ENCODE measurements at places on chromosomes 5 and 9.

- no peak for DNase-seq
These were observed 1.5 kb downstream of the CSF2 start for GRCh38 chr5:132074772-132075718.

GRCh38 chr5:97026721-97027120 is 90.8 kb downstream of the LNPEP start:
- DNase-seq: no peak

DNA sequence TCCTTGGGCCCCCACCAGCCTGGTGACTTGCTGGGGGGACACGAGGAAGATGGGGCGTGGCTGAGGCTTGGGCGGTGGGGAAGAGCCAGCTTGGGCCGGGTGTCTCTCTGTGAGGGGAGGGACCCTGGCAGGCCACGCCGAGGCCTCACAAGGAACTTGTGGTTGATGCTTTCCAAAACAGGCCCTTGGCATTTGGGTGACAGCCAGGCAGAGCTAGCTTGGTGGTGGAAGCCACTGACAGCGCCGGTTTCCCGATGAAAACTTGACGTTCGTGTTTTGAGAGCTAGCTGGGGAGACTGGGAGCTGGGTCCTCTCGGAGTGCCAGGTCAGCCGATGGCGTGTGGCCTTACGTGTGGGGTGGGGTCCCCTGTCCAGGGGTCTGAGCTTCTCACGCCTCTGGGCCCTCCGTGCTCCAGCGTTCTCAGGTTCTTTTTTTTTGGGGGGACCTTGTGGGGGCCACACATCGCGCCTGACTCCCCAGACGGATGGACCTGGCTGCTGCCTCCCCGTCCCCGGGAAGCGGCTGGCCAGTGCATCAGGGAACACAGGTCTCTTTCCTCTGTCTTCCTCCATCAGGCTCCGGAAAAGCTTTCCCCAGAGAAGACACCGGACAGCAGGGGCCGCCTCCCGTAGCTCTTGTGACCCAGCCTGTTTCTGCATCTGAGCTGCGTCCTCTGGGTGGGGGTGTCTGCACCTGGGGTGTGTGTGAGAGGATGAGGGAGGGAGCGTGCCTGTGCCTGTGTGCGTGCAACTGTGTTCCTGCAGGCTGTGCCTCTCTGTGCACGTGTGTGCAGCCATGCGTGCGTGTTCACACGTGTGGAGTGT is 129.3 kb upstream of the LPCAT1 start:
- no peak for DNase-seq

- DNase-seq: peak; percentile 84
These were observed 49.2 kb downstream of the USP20 start for GRCh38 chr9:129884220-129885017.

DNA sequence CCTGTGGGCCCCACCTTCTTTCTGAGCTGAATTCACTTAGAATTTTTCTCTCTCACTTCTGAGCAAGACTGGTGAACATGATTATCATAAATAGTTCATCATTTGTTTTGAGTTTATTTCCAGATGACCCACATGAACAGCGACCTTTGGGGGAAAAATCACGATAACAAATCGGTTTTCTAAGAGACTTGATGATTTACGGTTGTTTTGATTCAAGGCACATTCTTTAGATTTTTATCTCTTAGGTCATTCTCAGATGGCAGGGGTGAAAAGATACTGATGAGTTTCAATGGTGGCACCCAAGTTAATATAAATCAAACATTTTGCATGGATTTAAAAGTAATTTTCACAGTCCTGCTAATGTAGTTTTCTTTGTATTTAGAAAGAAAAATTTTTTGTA is 95.1 kb downstream of the DMXL1 start:
- DNase-seq: no peak

DNA sequence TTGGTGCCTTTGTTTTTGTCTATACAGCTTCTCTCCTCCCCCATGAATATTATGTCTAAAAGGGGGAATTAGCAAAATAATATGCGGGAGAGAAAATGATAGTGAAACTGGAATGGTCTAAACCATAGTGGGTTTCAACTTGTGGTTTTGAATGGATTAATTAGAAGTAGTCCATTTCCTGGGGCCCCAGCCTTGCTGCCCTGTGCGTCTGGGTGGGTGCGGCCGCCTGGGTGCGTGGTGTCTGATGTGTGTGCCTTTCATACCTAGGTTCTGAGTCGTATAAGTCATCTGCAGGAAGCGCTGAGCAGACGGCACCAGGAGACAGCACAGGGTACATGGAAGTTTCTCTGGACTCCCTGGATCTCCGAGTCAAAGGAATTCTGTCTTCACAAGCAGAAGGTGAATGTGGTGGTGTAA is 120.0 kb upstream of the CACNA1B start:
- no peak for DNase-seq

- DNase-seq: no peak
These were observed 45.8 kb downstream of the DYNC2I2 start for GRCh38 chr9:128610897-128611296.

DNA sequence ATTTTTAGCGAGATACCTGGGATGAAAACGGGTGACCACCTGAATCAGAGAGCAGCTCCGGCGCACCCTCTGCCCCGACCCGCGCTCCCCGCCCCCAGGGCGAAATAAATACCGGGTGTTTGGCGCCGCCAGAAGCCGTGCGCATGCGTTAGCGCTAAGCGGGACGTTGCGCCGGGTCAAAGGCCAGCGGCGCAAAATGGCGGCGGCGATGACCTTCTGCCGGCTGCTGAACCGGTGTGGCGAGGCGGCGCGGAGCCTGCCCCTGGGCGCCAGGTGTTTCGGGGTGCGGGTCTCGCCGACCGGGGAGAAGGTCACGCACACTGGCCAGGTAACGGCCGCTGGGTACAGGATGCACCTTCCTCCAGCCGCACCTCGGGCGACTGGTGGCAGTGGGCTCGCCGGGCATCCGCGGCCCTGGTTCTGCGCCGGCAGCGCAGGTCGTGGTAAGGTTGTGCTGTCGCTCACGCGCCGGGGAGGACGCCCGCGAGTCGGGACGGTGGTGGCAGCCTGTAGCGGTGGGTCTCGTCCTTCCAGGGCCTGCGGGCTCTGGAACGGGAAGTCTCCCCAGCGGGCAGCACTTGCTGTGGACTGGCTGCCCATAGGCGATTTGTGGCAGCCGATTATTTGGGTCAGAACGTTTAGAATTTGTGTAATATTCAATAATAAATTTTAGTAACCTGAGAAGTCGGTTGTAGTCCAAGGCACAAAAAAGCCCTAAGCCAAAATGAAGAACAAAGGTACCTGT is at the start of gene NDUFS6:
Gene NDUFS6, plus strand, starts transcription at position 186 of the 745 bp plus-strand sequence. Its CDS starts 11 bp downstream, at position 197.
- DNase-seq: peak; percentile 87

GRCh38 chr9:125332527-125332926 is 70.9 kb downstream of the GAPVD1 start:
- no peak for DNase-seq

GRCh38 chr5:127298656-127299055 is 8.1 kb downstream of the MEGF10 start:
- peak; percentile 96 for DNase-seq

GRCh38 chr9:94135222-94135621 is 51.0 kb downstream of the PTPDC1 start:
- no peak for DNase-seq

DNA sequence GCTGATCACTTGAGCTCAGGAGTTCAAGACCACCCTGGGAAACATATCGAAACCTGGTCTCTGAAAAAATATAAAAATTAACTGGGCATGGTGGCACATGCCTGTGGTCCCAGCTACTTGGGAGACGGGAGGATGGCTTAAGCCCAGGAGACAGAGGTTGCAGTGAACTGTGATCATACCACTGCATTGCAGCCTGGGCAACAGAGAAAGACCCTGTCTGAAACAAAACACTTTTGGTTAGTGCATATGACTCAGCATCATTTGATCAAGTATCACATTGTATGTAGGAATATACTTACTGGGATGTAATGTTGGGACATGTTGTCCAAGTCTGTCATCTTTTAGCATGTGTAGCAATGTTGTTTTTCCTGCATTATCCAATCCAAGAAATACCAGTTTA is 12.0 kb downstream of the SAR1B start:
- DNase-seq: no peak

GRCh38 chr5:55036477-55036876 is 12.4 kb downstream of the GZMK start:
- DNase-seq: no peak

- no peak for DNase-seq
These were observed 443.1 kb upstream of the ZNF608 start for GRCh38 chr5:125189531-125189941.

DNA sequence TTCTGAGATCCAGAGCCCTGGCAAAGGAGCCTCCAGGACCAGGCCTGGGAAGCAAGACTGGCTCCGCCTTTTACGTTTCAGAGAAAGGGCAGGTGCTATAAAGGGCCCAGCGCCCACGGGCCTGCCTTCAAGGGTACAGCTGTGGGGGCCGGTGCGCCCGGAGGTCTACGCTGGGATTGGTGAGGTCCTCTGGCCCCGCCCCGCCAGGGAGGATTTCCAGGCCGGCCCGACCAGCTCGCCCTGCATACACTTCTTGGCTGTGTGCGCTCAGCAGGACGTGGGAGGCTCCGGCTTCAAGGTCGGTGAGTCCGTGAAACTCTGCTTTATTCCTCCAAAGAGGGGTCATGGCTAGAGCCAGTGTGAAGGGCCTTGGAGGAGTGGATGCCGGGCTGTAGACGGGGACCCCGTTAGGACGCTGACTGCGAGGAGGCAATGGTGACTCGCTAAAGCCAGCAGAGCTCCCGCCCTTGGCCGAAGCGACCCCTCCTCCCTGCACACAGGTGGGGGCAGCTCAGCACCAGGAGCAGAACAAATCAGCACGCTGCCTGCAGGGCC is at the start of gene CKMT2:
Gene CKMT2, plus strand, starts transcription at position 243 of the 555 bp plus-strand sequence. CDS start 17,811 bp downstream, outside the sequence.
- DNase-seq: no peak

DNA sequence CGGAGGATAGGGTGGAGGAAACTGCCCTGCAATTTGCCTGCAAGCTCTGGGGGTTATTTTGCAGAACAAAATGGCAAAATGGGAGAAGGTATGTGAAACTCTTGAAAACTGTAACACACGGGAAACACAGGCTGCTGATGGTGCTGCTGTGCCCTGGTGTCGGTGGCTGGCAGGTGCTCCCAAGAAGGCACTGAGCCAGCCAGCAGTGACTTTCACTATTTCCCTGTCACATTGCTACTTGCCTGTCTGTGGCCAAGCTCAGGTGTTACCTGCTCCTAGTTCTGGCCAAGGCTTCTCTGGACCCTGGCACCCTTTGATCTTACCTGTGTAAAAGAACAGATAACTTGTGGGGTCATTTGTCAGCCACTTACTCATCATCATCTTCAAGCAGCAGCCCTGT is 102.2 kb downstream of the CMYA5 start:
- DNase-seq: no peak

GRCh38 chr9:127233550-127233949 is 31.0 kb upstream of the GARNL3 start:
- no peak for DNase-seq

DNA sequence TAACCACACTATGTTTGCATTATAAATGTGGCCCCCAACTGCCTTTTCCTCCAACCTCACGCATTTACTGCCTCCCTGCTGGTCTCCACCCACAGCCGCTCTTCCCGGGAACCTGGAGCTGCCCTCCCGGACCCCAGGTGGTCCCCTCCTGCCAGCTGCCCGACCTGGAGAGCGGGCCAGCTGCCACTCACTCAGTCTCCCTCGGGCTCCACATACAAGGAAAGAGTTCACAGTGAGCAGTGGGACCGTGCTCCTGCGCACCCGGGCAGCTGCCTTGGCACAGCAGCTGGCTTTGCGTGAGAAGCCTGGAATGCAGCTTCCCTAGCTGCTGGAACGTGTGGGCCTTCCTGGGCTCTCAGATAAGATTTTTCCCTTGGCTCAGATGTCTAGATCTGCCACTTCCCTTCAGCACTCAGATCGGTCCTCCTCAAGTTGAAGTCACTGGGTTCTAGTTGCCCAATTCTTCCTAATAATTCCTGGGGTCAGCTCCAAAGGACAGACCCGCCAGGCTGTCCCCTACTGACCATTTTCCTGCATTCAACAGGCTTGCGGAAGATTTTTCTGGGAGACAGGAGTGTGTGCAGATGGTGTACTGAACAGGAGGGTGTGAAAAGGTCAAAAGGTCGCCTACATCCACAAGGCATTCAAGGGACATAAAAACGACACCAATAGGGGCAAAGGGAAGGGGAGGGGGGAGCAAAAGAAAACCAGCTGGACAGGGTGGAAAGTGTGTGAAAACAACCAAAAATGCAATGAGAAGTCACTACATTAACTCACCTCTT is 69.1 kb downstream of the MYO10 start:
- no peak for DNase-seq

GRCh38 chr5:760363-761058 is 24.0 kb downstream of the ZDHHC11B start:
- DNase-seq: no peak

GRCh38 chr5:6459896-6460295 is 11.2 kb downstream of the UBE2QL1 start:
- DNase-seq: no peak

- DNase-seq: no peak
These were observed 551.2 kb upstream of the KLF4 start for GRCh38 chr9:108040783-108041182.

GRCh38 chr5:36777105-36777757 is 99.3 kb upstream of the NIPBL start:
- DNase-seq: peak; percentile 2

GRCh38 chr5:59732301-59732700 is 161.2 kb downstream of the PDE4D start:
- no peak for DNase-seq

GRCh38 chr9:122888480-122888879 is 16.7 kb downstream of the RC3H2 start:
- DNase-seq: no peak

GRCh38 chr9:104104360-104104759 is 10.3 kb downstream of the SMC2 start:
- DNase-seq: no peak

DNA sequence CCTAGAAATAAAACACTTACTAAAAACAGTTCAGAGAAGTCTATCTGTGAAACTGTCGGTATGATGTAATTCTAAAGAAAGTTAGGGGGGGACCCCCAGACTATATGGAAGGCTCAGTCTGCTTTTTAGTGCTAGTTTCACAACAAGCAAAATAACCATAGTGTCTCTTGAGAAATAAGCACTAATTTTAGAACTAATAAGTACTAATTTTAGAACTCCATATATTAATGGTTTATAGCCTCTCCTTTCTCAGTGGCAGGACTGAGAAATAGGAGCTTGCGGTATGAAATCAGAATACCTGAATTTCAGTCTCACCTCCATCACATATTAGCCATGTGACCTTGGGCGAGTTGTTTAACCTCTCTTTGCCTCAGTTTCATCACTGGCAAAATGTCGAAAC is 1.4 kb upstream of the PHF24 start:
- DNase-seq: no peak

- DNase-seq: no peak
These were observed 179.1 kb downstream of the GOLPH3 start for GRCh38 chr5:31995006-31995405.

DNA sequence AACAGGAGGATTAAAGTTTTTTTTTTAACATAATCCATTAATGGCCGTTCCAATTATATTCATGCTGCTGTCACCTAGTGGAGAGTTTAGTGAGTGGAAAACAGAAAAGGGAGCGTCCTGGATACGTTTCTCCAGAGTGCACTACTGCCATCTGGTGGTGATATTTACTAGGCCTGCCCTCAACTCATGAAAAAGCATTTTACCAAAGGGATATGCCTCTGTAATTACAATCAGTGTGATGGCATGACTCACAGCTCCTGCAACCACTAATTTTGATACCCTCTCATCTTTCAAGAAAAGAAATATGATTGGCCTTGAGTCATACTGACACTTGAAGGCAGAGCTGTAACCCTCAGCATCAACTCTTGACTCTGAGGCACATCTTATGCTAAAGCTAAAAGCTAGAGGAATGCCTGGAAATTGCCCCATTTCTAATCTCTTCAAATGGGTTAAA is 20.1 kb downstream of the MINAR2 start:
- peak; percentile 89 for DNase-seq
